ENCODE measurements at places on chromosomes 1 and 21. TPM values are rescaled to one million over a fixed set of nuclear protein-coding genes. Genes with fewer than 3 reads are reported as not detected.

Gene LRRC53
- not detected for total RNA-seq

Gene NPL
- total RNA-seq, result 48.7 TPM

Gene KRTAP13-2
- not detected for total RNA-seq

DNA sequence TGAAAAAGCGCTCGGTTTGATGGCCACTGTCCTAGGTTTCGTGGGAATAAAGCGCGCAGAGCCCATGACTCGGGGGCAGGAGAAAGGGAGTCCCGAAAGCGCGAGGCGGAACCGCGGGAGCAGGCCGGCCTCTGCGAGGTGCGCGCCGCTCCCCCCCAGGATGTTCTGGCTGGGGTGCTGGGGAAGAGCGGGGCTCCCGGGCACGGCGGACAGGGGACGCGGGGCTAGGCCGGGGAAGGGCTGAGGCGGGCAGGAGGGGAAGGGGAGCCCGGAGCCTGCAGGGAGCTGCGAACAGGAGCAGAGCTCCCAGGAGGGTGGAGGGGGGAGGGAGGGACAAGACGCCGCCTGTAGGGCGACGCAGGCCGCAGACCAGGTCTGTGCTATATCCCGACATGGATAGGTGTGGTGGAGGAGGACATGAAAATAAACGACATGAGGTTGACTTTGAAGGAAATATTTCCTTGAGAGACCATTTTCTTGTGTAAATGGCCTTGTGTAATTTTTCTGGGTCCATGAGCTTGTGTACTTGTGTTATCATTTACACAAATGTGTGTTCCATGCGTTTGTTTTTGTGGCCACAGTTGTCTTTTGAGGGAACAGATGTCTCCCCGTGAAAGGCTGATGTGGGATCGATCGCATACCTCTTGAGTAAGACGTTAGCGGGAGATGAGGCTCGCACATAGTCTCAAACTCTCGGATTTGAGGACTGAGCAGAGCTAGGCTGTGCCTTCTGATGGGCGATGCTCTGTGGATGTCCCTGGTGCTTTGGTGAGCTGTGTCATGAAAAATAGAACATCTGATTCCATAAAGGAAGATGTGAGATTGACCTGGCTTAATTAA, 1.3 kb downstream of the PCNT start:
- H3K27ac ChIP-seq, result peak overlapping the region; percentile 92
- no peaks in the 10 kb centered on the region for H3K27me3 ChIP-seq
- H3K4me3 ChIP-seq, result peak overlapping the region; percentile 85
- H3K36me3 ChIP-seq, result peaks cover 32% of the 10 kb centered on the region

DNA sequence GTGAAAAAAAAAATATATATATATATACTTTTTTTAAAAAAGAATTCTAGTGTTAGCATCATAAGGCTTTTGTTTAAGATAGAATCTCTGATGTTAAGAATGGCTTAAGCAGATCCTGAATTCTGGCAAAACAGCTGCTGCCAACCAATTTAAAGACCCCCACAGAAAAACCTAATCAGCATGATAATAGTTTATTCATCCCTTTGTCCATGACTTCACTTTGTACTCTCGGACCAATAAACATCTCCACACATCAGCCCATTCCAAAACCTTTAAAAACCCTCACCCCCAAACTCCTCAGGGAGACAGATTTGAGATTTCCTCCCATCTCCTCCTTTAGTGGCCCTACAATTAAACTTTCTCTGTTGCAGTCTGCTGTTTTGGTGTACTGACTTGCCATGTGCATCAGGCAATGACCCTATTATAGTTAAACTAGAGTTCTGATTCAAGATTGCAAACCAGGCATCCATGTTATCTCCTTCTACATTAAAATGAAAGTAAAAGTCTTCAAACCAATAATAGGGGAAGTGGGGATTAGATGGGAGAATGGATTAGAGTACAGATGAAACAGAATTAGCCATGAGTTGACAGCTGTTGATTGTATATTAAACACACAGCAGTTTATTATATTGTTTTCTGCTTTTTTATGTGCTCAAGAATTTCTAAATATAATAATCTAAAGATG, 9.8 kb upstream of the PHTF1 start:
- H3K4me3 ChIP-seq, result no peak overlapping the region
- H3K27me3 ChIP-seq, result no peaks in the 10 kb centered on the region
- no peak overlapping the region for H3K27ac ChIP-seq
- peaks cover 53% of the 10 kb centered on the region for H3K36me3 ChIP-seq
- DNase-seq, result no peak

- peaks cover 27% of the 10 kb centered on the region for H3K4me1 ChIP-seq
- H3K36me3 ChIP-seq, result peaks cover 21% of the 10 kb centered on the region
- no peak overlapping the region for H3K27ac ChIP-seq
- peak overlapping the region; percentile 48 for H3K4me3 ChIP-seq
- peak; percentile 59 for DNase-seq
- H3K27me3 ChIP-seq, result peaks cover 11% of the 10 kb centered on the region
Measured at GRCh38 chr1:156245451-156246232, 2.2 kb downstream of the PAQR6 start.

Measured in lower lobe of right lung (tissue), 2 donors.